ENCODE measurements at places on chromosomes 3 and 15. TPM values are rescaled to one million over a fixed set of nuclear protein-coding genes. Genes with fewer than 3 reads are reported as not detected.

Gene TGM5
- not detected for total RNA-seq

Gene TRH
- not detected for total RNA-seq

Gene MUC13
- total RNA-seq: not detected

- DNase-seq: no peak
Measured at GRCh38 chr15:75646944-75647364, 758 bp upstream of the SNX33 start.
